Activated CD4-positive, alpha-beta T cell treated with anti-CD3 and anti-CD28 coated beads for 36 hours (primary cell): ENCODE measurements at places on chromosomes 3 and 15.

DNA sequence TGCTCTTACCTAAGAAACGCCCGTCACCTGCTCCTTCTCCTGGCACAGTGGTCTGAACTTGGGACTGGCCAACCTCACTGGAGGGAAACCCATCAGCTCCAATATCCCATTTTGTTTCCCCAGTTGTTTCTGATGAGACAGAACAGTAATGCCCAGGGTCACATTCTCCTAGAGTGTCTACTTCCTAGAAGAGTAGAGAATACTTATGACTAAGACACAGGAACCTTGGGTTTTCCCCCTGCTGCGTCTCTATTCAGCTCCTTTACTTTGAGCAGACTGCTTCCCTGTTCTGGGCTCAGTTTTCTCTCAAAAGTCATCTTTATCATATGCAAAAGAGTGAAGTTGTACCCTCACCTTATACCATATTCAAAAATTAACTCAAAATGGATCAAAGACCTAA is 79.4 kb downstream of the POLR2M start:
- H3K4me3 ChIP-seq, result no peak overlapping the region
- peaks cover 4% of the 10 kb centered on the region for H3K4me1 ChIP-seq
- H3K27ac ChIP-seq, result no peak overlapping the region
- peaks cover 9% of the 10 kb centered on the region for H3K27me3 ChIP-seq

- H3K36me3 ChIP-seq, result no peaks in the 10 kb centered on the region
- no peak overlapping the region for H3K27ac ChIP-seq
These were observed 251.4 kb downstream of the MAGI1 start for GRCh38 chr3:65787340-65787739.

DNA sequence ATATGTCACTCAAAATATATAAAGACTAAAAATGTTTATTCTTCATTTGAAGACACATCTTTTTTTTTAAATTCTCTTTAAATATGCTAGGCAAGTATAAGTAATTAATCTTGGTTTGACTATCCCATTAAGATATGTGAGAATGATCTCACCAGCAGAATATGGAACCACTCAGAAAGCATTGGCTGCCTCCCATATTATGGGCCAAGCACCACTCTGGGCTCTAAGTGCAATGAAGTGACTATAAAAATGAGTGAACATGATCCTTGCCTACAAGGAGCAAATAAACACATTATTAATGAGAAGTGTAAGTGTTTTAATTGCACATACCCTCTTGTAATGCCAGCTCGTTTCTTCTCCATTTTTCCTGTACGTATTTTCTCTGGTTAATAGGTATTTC is 328.5 kb downstream of the NAALADL2 start:
- H3K36me3 ChIP-seq, result no peaks in the 10 kb centered on the region
- DNase-seq, result no peak
- H3K4me1 ChIP-seq, result no peaks in the 10 kb centered on the region
- H3K27ac ChIP-seq, result no peak overlapping the region
- no peak overlapping the region for H3K4me3 ChIP-seq
- no peaks in the 10 kb centered on the region for H3K27me3 ChIP-seq

DNA sequence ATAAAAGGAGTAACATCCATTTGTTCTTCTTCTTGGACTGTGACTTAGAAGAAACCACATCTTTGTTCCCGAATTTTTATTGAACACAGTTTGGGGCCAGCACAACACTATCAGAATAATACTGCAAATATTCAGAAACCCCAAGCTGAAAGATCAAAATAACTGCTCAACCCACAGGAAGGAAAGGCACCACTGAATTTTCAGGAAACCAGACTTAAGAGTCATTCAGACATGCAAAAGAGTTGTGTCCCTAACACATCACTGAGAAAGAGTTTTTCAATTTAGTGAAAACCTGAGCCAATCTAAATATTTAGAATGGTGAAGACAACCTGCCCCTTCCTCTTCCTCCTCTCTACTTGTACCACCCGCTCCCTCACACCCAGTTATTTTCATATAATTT is 295.0 kb upstream of the RORA start:
- no peaks in the 10 kb centered on the region for H3K36me3 ChIP-seq
- H3K27me3 ChIP-seq, result peaks cover 16% of the 10 kb centered on the region
- H3K4me1 ChIP-seq, result no peaks in the 10 kb centered on the region
- H3K4me3 ChIP-seq, result no peak overlapping the region
- no peak overlapping the region for H3K27ac ChIP-seq

GRCh38 chr15:29302871-29303270 is 33.2 kb upstream of the NSMCE3 start:
- no peak for DNase-seq
- H3K36me3 ChIP-seq, result no peaks in the 10 kb centered on the region
- no peak overlapping the region for H3K4me3 ChIP-seq
- H3K4me1 ChIP-seq, result no peaks in the 10 kb centered on the region
- peaks cover 6% of the 10 kb centered on the region for H3K27me3 ChIP-seq
- H3K27ac ChIP-seq, result no peak overlapping the region

DNA sequence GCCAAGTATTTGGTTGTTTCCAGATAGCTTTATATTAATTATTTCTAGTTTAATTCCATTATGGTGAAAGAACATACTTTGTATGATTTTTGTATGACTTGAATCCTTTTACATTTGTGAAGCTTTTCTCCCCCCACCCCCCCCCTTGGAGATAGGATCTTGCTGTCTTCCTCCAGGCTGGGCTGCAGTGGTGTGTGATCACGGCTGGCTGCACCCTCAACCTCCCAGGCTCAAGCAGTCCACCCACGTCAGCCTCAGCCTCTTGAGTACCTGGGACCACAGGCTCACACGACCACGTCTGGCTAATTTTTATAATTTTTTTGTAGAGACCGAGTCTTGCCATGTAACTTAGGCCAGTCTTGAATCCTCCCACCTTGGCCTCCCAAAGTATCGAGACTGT is 29.5 kb downstream of the ARL8B start:
- H3K4me3 ChIP-seq, result no peak overlapping the region
- H3K27me3 ChIP-seq, result no peaks in the 10 kb centered on the region
- H3K4me1 ChIP-seq, result peaks cover 56% of the 10 kb centered on the region
- H3K36me3 ChIP-seq, result peaks cover 36% of the 10 kb centered on the region
- no peak overlapping the region for H3K27ac ChIP-seq

GRCh38 chr15:77580996-77581682 is 51.6 kb downstream of the LINGO1 start:
- H3K36me3 ChIP-seq, result no peaks in the 10 kb centered on the region
- no peak overlapping the region for H3K27ac ChIP-seq
- no peak overlapping the region for H3K4me3 ChIP-seq
- no peak for DNase-seq
- no peaks in the 10 kb centered on the region for H3K4me1 ChIP-seq

GRCh38 chr15:31264559-31265089 is 62.0 kb upstream of the KLF13 start:
- peaks cover 76% of the 10 kb centered on the region for H3K4me1 ChIP-seq
- no peaks in the 10 kb centered on the region for H3K36me3 ChIP-seq
- H3K27ac ChIP-seq, result peak overlapping the region; percentile 83

DNA sequence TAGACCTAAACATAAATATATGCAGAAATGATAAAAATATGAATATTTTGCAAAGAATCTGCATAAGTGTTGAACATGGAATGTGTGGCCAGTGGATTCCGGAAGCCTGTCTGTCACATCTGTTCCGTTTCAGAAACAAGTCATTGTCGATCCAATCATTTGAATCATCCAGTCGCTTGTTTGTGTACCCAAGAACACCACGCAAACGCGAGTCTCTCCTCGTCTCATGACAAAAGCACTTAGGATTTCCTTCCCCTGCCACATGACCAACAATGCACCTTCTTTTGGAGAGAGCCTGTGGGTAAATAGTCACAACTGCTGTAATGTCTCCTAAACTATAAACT is 80.2 kb downstream of the FMN1 start:
- no peak overlapping the region for H3K4me3 ChIP-seq
- no peak for DNase-seq
- no peaks in the 10 kb centered on the region for H3K27me3 ChIP-seq
- H3K4me1 ChIP-seq, result no peaks in the 10 kb centered on the region

DNA sequence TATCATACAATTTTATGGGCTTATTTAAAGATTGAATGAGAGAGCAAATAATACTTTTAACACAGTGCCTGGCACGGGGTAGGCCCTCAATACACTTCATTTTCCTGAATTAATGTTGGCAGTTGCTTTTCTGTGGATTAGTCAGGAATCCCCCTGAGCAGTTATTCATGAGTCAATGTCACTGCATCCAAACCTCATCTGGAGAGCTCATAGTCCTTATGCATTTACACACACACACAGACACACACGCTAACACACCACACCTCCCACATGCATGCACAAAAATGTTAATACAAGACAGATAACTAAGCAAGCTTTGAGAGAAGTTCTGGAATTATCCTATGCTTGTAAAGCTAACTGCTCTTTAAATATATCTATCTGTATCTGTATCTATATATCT is 34.0 kb upstream of the TNFAIP8L3 start:
- H3K27me3 ChIP-seq, result peaks cover 19% of the 10 kb centered on the region
- no peak for DNase-seq
- no peak overlapping the region for H3K4me3 ChIP-seq
- H3K27ac ChIP-seq, result no peak overlapping the region
- H3K4me1 ChIP-seq, result no peaks in the 10 kb centered on the region

GRCh38 chr3:65662095-65662494 is 376.6 kb downstream of the MAGI1 start:
- DNase-seq, result no peak
- no peaks in the 10 kb centered on the region for H3K36me3 ChIP-seq
- H3K4me1 ChIP-seq, result no peaks in the 10 kb centered on the region
- no peaks in the 10 kb centered on the region for H3K27me3 ChIP-seq
- H3K4me3 ChIP-seq, result no peak overlapping the region

- no peaks in the 10 kb centered on the region for H3K27me3 ChIP-seq
- H3K27ac ChIP-seq, result no peak overlapping the region
- no peaks in the 10 kb centered on the region for H3K4me1 ChIP-seq
- DNase-seq, result no peak
These were observed 60.4 kb upstream of the RBM5 start for GRCh38 chr3:50028346-50028745.

DNA sequence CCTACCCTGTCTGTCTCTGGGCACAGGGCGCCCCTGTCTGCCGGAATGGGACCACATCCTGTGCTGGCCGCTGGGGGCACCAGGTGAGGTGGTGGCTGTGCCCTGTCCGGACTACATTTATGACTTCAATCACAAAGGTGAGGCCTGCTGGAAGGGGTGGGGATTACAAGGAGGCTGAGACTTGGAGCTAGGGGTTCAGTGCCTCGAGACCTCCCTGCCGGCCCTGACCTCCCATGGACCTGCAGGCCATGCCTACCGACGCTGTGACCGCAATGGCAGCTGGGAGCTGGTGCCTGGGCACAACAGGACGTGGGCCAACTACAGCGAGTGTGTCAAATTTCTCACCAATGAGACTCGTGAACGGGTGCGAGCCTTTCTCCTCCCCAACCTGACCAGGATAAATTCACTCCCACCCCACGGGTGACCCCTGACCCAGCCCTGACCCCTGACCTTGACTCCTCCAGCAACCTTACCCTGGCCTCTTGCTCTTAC is 20.4 kb downstream of the PTH1R start:
- H3K4me1 ChIP-seq, result peaks cover 2% of the 10 kb centered on the region
- no peak overlapping the region for H3K27ac ChIP-seq
- no peak overlapping the region for H3K4me3 ChIP-seq
- no peaks in the 10 kb centered on the region for H3K36me3 ChIP-seq

- DNase-seq, result no peak
- H3K4me3 ChIP-seq, result no peak overlapping the region
- peaks cover 3% of the 10 kb centered on the region for H3K4me1 ChIP-seq
- H3K27me3 ChIP-seq, result peaks cover 3% of the 10 kb centered on the region
- no peak overlapping the region for H3K27ac ChIP-seq
- no peaks in the 10 kb centered on the region for H3K36me3 ChIP-seq
These were observed 12.6 kb upstream of the COL8A1 start for GRCh38 chr3:99625643-99626416.

- H3K4me3 ChIP-seq, result no peak overlapping the region
- H3K27ac ChIP-seq, result no peak overlapping the region
- peaks cover 51% of the 10 kb centered on the region for H3K36me3 ChIP-seq
- H3K4me1 ChIP-seq, result peaks cover 6% of the 10 kb centered on the region
These were observed 36.2 kb upstream of the FILIP1L start for GRCh38 chr3:100150473-100150872.

DNA sequence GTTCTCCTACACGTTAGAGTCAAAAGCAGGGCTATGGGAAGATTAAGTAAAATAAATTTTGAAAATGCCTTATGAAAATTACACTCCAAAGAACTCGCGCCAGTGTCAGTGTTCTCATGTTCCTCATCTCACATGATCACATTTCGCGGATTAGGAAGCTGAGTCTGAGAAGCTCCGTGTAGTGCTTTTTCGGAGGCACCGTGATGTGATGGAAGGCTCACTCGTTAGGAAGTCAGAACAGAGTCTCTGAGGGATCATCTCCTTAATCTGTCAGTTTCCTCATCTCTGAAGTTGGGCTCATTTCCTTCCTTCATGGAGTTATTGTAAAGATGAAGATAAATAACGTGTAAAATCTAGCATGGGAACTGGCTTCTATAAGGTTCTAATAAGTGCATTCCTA is 3.2 kb downstream of the ADIPOQ start:
- no peak overlapping the region for H3K27ac ChIP-seq
- peaks cover 9% of the 10 kb centered on the region for H3K27me3 ChIP-seq
- DNase-seq, result no peak
- H3K36me3 ChIP-seq, result no peaks in the 10 kb centered on the region
- H3K4me1 ChIP-seq, result peaks cover 9% of the 10 kb centered on the region
- no peak overlapping the region for H3K4me3 ChIP-seq

GRCh38 chr3:71753701-71754609 is at the start of gene GPR27:
Gene GPR27, plus strand, starts transcription at chr3:71753855. Its CDS starts 195 bp downstream, at chr3:71754050.
- H3K27me3 ChIP-seq, result peaks cover 31% of the 10 kb centered on the region
- H3K4me1 ChIP-seq, result peaks cover 5% of the 10 kb centered on the region
- H3K36me3 ChIP-seq, result no peaks in the 10 kb centered on the region
- no peak within 1 kb of the TSS for H3K27ac ChIP-seq
- peak; percentile 45 for DNase-seq

DNA sequence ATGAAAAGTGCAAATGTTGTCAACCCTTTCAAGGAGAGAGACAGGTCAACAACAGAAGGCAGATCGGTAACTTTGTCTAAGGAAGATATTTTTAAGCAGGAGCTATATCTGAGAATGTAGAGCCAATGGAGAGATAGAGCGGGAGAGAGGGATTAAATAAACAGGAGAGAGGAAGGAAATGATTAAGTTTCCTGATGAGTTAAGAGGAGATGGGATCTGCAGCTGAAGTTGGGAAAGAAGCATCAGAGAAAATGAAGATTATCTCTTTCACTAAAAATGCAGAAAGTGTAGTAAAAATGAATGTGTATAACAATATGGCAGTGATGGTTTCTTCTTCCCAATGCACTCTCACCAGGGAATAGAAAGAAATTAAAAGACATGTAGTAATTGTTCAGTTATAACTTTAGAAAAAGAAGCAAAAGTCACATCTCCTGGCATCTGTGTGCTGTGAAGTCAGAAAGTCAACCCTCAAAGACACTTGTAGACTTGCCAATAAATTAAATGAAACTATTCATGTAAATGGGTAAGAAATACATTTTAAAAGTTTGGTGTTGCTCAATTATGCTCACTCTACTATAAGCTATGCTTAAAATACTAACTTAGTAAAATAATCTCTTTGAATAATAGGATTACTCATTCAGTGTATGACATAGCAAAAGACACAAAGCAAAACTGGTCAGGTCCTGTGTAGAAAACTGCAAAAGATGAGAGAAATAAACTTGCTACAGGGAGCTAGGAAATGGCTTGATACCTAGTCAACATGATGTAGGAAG is 264.6 kb downstream of the ZIC4 start:
- no peaks in the 10 kb centered on the region for H3K4me1 ChIP-seq
- DNase-seq, result no peak
- no peak overlapping the region for H3K4me3 ChIP-seq

- no peaks in the 10 kb centered on the region for H3K4me1 ChIP-seq
- DNase-seq, result no peak
- no peak overlapping the region for H3K4me3 ChIP-seq
- peaks cover 12% of the 10 kb centered on the region for H3K27me3 ChIP-seq
- no peaks in the 10 kb centered on the region for H3K36me3 ChIP-seq
These were observed 121.3 kb upstream of the WNT7A start for GRCh38 chr3:14001136-14001535.
